ENCODE measurements at places on chromosomes 2 and 18.

DNA sequence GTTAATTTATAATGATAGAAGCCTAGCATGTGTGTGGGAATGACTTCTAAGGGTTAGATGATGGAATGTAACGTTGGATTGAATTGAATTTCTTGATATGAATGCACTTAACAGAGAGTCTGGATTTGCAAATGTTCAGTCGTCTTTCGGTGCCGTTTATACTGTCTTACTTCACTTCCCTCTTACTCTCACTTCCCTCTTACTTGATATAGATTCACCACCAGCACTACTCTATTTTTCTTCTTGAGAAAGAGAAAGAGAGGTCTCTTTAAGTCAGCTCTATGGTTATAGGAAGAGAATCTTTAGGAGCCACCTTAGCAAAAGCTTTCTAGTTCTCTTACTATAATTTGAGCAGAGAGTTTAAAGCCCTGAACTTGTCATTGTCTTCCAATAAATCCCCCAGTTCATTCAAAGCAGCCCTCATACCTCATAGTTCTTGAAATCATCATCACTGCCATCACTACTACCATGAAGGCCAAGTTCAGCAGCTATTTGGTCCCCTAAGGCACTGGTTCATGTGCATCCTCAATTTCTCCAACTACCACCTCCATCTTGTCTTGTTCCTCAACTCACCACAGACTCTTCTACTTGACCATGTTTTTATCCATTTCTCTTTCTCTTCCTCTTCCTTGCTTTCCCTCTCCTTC is 501.7 kb upstream of the TCF4 start:
- DNase-seq: no peak

DNA sequence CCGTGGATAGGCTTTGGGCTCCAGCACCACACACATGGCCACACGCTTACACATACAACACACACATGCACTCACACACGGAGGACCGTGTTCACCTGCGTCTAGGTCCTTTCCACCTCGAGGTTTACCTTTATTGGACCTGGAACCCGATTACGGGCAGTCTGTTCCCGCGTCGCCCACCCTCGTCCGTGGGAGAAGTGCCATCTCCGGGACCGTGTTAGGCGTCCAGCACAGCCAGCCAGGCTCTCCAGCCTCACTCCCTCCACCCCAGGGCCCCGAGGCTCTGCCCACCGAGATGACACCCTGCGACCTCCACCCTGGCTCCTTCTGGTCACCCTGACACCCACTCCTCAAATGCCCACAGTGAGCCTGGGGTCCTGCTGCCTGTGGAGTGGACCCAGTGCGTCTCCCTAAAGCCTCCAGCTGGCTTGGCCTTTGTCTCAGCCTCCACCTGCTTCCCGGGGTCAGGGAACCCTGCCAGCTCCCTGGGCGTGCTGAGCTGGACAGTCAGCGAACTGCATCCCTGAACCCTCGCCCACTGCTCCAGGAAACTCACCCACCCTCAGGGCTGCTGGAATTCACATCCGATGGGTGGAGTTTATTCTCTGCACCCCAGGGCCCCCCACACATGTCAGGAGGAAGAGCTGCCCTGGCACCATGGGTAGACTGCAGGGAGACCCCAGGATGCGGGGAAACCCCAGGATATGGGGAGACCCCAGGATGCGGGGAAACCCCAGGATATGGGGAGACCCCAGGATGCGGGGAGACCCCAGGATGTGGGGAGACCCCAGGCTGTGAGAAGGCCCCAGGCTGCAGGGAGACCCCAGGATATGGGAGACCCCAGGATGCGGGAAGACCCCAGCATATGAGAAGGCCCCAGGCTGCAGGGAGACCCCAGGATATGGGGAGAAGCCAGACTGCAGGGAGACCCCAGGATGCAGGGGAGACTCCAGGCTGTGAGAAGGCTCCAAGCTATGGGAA is 33.0 kb downstream of the ADI1 start:
- DNase-seq: no peak

DNA sequence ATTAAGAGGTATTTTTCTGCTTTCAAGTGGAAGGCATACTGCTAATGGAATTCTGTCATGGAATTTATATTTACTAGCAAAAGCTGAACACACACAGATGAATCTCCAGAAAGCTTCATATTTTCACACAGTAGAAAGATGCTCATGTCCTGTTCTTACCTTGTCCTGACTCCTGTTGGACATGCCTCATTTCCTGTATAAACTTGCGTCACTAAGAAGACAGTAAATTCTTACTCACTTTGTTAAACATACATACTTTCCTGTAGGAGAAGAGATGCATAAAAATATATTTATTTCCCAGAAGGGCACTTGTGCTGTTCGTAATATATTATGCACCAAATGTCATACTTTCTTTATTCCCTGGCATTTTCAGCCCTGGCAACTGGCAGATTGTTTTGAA is 238.3 kb upstream of the RASGRP3 start:
- DNase-seq: no peak

DNA sequence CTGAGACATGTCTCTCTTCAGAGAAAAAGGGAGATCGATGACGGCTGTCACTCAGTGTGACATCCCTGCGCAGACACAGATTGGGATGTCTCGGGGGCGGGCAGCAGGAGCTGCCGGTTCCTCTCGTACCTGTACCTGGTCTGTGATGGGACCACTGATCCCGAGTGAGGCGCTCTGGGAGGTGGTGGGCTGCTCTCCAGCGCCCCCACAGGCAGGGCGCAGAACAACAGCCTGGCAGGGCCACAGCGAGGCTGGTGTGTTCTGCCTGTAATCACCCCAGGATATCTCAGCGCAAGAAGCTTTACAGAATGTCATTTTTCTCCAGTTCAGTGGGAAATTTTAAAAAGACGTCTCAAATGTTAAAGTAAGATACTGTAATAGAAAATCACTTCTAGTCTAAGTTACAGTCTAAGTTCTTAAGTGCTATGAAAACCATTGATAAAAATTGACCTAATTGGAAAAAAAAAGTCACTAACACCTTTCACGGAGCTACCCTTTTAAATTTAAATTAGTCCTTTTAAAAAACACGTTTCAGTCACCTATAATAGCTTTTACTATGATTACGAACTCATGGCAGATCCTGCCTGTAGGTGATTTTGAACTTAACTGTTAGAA is 189.8 kb downstream of the SNTG2 start:
- DNase-seq: no peak

DNA sequence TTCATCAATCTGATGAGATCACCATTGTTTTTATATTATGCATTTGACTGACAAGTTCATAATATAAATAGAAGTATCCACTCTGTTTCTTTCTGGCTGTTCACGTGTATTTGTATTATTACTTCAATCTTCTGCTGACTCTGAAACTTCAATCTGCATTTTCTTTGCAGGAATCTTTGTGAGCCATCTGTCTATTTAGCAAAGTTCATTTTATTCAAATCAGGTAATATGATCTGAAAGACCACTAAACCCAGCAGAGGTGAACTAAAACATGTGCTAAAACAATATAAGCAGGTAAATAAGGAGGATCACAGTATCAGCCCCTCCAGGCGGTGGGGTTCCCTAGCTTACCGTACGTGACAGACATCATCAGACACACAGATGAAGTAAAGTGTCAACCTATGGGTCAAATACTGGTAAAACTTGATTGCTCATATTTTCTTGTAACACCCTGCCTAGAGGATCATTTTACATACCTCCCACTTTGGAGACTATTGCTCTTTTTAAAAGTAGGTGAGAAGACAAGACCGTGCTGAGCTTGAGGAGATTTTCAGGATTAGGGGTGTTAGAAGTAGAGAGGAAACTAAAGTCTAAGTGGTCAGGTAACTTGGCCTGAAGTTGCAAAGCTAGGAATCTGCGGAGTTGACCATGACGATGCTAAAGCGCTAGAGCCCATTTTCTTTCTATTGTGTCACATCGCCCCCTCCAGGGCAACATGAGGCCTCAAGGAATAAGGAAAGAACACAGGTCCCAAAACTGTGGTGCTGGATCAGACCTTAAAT is 9.0 kb downstream of the DTNB start:
- no peak for DNase-seq

GRCh38 chr2:42742740-42743658 is 20.9 kb downstream of the OXER1 start:
- DNase-seq: no peak

- DNase-seq: no peak
Measured at GRCh38 chr2:106516436-106516835, 29.3 kb downstream of the CD8B2 start.

- no peak for DNase-seq
Measured at GRCh38 chr2:99818842-99819241, 323.5 kb downstream of the AFF3 start.

DNA sequence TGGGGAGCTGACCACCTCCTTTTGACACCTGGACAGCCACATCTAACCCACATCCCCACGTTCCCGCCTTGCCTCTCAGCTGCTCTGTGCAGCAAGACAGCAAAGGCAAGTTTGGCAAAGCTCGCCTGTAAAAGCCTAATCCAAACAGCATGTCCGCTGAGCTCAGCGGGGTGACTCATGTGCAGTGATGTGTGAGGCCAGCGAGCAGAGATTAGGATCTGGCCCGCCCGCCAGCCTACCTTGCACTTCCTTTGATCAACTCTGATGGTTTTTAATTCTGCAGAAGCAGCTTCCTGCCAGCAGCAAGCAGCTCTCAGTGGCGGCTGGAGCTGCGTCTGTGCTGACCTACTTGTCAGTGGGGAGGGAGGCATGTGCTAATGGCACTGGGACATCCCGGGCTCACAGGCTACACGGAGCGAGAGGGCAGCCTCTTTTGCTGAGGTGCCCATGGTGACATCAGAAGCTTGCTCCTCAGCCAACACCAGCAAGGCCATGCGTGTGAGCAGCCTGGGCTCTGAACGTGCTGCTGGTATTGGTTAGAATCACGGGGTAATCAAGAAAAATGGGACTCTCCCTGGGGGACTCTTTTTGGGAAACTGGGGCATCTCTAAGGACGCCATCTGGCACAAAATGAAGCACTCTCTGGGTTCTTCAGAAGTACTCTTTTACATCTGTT is 36.0 kb upstream of the EML4 start:
- no peak for DNase-seq

DNA sequence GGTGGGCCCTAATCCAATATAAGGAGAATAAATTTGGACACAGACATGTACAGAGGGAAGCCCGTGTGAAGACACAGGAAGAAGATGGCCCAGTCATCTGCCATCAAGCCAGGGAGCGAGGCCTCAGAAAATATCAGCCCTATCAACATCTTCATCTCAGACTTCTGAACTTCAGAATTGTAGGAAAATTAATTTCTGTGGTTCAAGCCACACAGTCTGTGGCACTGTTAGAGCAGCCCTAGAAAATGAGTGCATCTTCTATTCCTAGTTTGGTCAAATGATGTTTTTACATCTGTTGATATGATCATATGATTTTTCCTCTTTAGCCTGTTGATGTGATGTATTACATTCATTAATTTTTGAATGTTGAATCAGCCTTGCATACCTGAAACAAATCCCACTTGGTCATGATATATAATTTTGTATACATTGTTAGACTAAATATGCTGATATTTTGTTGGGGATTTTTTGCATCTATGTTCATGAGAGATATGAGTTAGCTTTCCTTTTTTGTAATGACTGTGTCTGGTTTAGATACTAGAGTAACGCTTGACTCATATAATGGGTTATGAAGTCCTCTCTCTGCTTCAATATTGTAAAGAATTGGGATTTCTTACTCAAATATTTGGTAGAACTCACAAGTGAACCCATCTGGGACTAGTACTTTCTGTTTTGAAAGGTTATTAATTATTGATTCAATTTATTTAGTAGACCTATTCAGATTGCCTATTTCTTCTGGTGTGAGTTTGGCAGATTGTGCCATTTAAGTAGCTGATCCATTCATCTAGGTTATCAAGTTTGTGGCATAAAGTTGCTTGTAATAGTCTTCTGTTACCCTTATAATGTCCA is 451.4 kb downstream of the EIPR1 start:
- DNase-seq: no peak

GRCh38 chr18:11887328-11888128 is 20.6 kb downstream of the MPPE1 start:
- no peak for DNase-seq

DNA sequence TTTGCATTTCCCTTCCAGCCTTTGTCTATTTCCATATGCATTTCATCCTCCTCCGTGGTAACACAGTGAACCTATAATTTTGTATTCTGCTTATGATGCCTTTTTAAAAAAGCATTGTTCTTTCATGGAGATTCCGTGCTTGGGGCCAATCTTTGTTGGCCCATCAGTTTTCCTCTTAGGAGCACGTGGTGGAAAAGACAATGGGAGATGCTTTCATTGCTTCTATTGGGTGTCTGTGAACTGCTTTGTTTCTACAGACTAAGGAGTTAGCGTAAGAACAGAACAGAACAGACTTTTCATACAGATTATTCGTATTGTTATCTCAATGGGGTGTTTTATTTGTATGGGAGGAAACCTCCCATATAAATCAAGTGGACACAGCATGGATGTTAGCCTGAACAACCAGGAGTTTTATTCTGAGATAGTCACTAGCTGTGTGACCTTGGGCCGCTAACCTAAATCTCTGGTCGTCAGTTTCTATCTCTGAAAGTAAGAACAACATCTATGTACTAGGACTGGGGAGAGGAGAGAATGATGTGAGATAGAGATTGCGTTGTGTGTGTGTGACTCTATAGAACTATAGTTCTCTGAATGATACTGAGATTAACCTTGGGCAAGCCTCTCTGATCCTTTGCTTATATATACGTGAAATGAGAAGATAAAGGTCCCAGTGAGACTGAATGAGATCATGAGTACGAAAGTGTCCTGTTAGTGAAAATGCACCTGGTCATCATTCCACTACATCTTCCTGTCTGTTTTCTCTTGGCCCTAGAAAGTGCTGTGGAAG is 22.9 kb upstream of the YWHAQ start:
- DNase-seq: no peak

GRCh38 chr2:166897666-166898065 is 9.4 kb downstream of the XIRP2 start:
- no peak for DNase-seq

DNA sequence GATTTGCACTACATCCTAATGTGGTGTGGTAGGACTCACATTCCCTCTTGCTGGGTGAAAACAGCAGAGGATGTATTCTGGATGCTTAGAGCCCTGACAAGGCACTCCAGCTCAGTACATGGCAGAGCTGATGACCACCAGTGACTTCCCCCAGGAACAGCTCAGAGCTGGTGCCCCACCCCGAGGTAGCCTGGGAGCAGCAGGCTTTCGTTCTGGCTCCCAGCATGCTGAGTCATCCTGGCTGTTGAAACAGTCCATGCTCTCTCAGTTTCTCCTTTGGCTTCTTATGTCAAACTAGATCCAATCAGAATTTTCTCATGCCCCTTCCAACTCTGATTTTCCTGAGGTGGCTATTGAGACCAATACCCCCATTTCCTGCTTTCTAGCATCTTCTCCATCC is 438.2 kb downstream of the NBAS start:
- DNase-seq: no peak

DNA sequence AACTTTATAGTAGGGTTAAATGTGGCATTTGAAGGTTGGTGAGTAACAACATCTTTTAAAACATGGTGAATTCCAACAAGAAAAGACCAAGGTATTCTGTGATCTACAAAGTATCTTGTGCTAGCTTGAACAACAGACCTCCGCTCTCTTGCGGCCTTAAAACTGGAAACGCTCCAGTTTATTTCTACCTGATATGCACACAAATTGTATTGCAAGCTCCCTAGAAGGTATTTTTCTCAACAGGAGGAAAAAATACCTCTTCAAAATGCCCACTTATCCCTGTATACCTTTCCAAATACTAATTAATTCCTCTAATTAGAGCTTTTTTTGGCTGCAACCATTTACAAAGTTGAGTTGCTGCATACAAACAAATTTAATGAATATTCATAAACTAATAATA is 69.5 kb downstream of the KCNH7 start:
- no peak for DNase-seq

All from spinal cord (tissue), 10 donors.